ENCODE measurements at places on chromosomes 7 and 10.

- peak; percentile 56 for DNase-seq
Observed at GRCh38 chr10:52215745-52216361, 98.2 kb upstream of the DKK1 start.

DNA sequence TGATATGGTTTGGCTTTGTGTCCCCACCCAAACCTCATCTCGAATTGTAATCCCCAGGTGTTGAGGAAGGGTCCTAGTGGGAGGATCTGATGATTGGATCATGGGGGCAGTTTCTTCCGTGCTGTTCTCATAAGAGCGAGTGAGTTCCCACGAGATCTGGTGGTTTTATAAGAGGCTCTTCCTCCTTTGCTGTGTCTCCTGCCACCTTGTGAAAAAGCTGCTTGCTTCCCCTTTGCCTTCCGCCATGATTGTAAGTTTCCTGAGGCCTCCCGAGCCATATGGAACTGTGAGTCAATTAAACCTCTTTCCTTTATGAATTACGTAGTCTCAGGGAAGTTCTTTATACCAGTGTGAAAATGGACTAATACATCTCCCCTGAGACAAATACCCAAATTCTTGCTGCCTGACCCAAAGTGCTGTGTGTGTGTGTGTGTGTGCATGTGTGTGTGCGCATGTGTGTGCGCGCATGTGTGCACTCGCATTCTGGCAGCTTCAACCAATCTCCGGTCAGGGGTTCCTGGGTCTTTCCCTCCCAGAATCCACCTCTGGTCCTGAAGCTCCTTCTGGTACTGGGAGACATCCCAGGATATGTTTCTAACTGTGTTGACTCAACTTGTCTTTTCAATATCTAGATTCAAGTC is 98.1 kb upstream of the LRRC4 start:
- DNase-seq = no peak

- DNase-seq = no peak
Observed at GRCh38 chr10:60107308-60107976, 201.1 kb upstream of the CCDC6 start.

- DNase-seq = no peak
Observed at GRCh38 chr10:129548600-129548999, 81.6 kb downstream of the MGMT start.

- DNase-seq = no peak
Observed at GRCh38 chr10:35780970-35781642, 139.0 kb upstream of the FZD8 start.

- no peak for DNase-seq
Observed at GRCh38 chr10:103960103-103960502, 6.8 kb upstream of the SLK start.

DNA sequence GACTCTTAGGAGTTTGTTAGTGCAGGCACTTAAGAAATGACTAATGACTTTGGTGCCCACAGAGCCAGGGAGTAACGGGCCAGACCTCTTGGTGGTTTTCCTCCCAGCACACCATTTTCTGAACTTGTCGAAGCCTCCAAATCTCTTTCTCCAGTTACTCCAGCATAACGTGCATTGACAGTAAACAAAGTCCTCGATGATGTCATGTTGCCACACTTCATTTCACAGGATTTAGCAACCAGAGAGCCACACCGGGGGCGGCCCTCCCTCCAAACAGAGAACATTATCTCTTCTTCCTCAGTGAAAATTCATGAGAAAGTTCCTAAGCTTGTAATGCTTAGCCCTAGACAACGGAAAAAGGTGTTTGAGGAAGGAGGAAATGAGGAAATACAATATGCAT is 4.0 kb upstream of the SVOPL start:
- no peak for DNase-seq

GRCh38 chr7:20102982-20103381 is 114.2 kb downstream of the MACC1 start:
- no peak for DNase-seq

GRCh38 chr10:78781251-78781913 is 287.4 kb upstream of the ZMIZ1 start:
- DNase-seq = no peak

GRCh38 chr7:114554781-114555537 is 140.3 kb downstream of the FOXP2 start:
- no peak for DNase-seq

- DNase-seq = no peak
Observed at GRCh38 chr7:121621937-121622336, 225.8 kb upstream of the FAM3C start.

DNA sequence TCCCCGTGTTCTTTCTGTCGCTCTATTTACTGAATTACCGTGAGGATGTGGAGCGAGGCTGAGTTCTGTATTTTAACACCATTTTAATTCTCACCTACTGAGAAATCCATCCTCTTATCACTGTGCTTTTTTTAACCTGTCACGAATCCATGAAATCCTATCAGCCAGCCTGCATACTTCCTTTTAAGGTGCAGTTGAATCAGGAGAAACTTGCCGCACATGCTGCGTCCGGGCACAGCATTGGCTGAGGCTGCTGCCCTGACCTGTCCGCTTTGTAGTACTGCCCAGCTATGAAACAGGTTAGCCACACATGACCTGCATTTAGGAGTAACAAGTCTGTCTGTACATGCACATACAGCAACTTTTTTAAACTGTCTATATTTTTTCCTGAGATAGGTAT is 82.5 kb downstream of the EGFR start:
- no peak for DNase-seq

GRCh38 chr7:68904630-68905029 is 693.6 kb upstream of the AUTS2 start:
- DNase-seq = no peak

GRCh38 chr7:158783595-158783994 is 45.7 kb downstream of the ESYT2 start:
- no peak for DNase-seq

- DNase-seq = no peak
Observed at GRCh38 chr10:5493691-5494090, 5.7 kb downstream of the CALML5 start.

DNA sequence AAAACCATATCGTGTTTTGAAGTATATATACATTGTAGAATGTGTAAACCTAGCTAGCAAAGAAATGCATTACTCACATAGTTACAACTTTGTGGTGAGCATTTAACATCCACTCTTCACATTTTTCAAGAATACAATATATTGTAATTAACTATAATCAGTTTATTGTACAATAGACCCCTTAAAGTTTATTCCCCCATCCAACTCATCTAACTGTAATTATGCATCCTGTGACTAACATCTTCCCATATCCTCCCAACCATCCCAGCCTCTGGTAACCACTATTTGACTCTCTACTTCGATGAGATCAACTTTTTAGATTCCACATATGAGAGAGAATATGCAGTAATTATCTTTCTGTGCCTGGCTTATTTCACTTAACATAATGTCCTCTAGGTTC is 526.4 kb downstream of the KIF20B start:
- DNase-seq = no peak

DNA sequence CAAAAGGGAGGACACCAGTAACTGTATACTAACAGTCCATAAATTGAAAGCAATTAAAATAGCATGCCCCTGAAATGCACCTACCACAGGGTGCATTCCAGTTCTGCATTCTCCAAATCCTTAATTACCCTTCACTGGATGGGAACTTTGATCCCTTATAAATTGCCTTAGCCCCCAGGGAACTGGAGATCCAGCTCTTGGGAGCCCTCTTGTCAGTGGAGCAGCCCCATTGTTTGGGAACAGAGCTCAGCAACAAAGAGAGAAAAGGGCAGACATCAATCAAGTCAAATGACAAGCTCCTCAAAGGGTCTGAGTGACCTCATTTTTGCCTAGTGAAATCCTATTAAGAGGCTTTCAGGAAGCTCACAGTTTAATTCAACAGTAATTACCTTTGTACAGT is 472.6 kb downstream of the XPNPEP1 start:
- no peak for DNase-seq

DNA sequence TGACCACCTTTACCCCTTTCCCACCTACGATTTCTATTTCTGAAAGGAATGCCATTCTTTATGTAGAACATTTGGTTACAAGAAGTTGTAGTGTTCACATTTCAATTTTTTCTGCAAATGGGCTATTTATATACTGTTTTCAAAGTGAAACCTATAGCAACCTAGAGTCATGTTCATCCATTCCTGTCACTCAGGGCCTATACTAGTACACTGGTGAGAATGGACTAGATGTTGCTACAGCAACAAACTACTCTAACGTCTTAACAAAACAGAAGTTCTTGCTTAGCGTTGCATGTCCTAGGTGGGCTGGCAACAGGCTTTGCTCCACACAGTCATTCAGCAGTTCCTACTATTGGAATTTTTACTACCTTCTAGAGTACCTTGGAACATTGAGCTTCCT is 16.3 kb downstream of the CASD1 start:
- no peak for DNase-seq

DNA sequence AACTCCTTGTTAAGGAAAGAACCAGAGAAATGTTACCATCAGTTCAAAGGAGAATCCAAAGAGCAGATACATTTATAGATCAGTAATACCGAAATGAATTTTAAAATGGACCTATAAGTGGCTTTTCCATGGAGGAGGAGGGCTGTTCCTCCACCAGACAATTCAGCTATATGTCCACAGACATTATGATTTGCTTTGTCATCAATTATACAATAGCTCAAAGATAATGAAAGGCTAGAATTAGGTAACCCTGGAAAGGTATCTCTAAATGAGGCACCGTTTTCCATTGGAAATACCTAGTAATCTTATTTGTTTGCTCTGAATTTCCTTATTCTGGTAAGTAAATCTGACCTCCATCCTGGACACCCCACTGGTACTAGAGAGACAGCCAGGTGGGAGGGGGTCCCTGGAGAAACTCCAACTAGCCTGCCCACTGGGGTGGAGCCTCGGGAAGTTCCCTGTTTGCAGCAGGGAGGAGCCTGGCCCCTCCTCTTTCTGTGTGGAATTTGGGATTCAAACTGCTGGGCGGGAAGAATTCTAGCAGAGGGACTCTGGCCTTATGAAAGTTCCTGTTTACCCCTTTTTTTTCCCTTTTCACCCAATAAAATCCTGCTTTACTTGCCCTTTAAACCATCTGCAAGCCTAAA is 218.0 kb downstream of the PHF14 start:
- DNase-seq = no peak

DNA sequence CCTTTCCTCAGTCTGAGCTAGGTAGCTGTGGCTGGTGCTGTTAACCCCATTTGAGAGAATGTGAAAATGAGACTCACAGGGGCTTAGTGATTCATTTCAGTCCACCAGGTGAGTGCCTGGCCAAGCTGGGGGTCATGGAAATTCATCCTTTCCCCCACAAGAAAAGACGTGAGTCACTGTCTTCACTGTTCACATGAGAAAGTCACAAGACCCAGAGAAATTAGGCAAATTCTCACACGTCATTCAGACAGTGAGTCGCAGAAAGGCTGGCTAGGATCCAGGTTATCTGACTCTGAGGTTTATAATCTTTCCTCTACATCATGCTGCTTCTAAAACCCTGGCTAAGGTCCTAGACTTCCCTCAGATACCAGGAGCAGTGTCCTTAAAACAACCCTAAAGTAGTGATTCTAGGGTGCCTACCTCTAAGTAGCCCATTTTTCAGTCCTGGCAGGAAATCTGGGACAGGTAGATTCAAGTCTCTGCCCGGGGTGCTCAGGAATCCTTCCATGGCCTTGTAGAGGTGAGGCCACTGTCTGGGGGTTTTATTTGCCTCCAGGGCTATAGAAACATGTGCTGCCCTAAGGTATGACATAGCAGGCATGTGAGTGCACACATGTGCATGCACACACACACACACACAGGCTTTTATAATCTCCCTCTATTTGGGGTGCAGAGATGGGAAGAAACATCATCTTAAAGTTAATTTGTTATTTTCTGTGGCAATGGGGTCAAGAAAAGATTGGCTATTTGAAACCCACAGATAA is 427.9 kb upstream of the CELF2 start:
- no peak for DNase-seq

- DNase-seq = no peak
Observed at GRCh38 chr7:18610331-18610948, 114.9 kb downstream of the HDAC9 start.

DNA sequence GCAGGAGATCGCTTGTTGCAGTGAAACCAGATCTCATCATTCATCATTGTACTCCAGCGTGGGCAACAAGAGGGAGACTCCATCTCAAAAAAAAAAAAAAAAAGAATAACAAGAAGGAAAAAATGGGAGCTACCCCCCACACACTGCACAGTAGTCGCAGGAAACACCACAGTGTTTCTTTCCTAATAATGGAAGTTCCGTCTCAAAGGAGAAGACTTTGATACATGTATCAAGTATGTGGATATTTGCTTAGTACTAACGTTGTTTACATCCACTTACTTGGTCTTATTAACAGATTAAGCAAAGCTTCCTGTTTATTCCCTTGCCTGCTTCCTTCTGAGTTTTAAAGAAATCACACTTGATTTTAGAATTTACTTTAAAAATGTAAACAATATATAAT is 22.2 kb downstream of the YAE1 start:
- no peak for DNase-seq

DNA sequence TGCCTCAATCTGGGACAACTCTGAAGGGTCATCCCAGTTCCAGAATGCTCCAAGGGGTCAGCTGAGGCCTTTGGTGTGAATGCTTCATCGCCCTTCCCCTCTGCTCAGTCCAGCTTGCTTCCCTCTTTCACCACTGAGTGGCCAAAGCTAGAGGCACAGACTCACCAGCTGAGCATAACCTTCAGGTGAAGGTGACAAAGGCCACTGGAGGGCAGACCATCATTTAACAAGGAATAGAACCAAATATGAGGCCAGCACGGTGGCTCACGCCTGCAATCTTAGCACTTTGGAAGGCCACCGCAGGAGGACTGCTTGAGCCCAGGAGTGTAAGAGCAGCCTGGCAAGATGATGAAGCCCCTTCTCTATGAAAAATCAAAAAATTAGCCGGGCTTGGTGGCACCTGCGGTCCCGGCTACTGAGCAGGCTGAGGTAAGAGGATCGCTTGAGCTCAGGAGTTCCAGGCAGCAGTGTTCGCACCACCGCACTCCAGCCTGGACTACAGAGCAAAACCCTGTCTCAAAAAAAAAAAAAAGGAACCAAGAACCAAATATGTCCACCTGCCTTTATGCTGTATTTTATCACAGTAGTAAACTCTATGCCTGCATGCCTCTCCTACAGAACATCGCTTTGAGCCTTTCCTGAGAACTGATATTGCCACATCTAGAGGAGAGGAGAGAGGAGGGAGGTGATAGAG is 13.4 kb downstream of the PRKAG2 start:
- DNase-seq = no peak

- no peak for DNase-seq
Observed at GRCh38 chr10:117075064-117075463, 63.0 kb downstream of the VAX1 start.

DNA sequence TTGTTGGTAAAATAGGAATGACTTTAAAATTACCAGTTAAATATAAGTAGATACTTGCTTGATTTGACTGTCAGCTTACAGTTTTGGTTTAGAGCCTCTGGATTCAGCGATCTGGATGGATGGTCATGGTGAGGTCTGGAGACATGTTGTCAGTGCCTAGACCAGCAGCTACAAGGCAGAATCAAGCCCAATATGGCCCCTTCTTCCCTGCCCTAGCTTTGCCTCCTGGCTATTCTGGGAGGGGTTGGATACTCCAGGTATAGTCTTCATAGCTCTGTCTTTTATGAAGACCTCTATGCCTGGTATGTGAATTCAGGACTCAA is 166.5 kb upstream of the VIPR2 start:
- no peak for DNase-seq
